Cardiac fibroblast (primary cell): ENCODE measurements at places on chromosomes 1 and 21.

DNA sequence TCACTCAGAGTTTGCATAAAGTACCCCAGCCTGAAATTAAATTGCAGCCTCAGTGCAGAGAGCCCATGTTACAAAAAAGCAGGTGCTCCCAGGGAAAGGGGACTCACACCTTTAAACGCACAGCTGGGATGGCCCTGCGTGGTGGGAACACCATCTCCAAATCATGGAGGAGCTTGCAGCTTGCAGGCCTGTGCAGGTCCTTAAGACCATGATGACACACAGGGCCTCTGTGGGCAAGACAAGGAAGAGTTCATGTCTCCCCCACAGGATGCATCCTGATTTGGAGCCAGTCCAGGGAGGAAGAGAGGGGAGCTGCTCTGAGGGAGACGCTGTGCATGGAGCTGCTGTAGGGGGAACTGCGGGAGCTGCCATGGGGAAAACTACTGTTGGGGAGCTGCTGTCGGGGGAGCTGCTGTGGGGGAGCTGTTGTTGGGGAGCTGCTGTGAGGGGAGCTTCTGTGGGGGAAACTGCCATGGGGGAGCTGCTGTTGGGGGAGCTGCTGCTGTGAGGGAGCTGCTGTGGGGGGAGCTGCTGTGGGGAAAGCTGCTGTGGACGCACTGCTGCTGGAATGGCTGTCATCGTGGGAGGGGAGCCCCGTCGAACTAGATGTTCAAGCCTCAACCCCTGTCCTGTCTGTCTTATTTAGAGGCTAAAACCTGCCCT, 113.9 kb downstream of the MATN1 start:
- DNase-seq: no peak

DNA sequence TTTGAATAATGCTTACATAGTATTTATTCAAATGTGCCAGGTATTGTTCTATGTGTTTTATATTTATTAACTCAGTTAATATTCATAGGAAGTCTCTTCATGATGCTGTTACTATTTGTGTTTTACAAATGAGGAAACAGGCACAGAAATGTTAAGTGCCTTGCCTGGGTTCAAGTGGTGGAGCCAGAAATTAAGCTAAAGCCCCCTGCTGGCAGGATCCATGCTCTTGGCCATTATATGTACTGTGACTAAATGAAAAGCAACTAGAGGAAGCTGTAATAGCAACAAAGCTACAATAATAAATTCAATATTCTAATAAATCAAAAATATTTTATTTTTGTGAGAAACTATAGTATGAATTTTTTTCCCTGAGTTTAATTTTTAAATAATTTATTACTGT, 30.0 kb downstream of the IARS2 start:
- no peak for DNase-seq

- DNase-seq: no peak
These were observed 175.9 kb upstream of the NR5A2 start for GRCh38 chr1:199851439-199852140.

- DNase-seq: no peak
These were observed 119.7 kb downstream of the ZNF281 start for GRCh38 chr1:200290010-200290685.

- DNase-seq: no peak
These were observed 34.1 kb downstream of the NIBAN1 start for GRCh38 chr1:184940226-184940625.

DNA sequence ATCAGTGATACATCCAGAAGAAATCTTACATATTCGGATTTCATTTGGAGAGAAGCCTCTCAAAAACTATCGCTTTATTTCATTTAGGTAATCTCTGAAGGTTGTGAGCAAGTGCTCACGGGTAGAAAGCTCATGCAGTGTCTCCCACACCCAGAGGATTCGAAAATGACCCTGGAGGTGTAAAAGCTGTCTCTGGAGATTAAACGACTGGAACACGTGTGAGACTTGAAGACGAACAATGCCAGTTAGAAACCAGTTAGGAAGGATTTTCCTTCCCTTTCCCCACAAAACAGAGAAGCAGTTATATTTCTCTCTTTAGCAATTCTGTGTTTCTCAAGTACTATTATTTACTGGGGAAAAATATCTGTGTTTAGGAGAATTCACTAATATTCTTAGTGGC, 92.5 kb upstream of the CD55 start:
- DNase-seq: no peak

DNA sequence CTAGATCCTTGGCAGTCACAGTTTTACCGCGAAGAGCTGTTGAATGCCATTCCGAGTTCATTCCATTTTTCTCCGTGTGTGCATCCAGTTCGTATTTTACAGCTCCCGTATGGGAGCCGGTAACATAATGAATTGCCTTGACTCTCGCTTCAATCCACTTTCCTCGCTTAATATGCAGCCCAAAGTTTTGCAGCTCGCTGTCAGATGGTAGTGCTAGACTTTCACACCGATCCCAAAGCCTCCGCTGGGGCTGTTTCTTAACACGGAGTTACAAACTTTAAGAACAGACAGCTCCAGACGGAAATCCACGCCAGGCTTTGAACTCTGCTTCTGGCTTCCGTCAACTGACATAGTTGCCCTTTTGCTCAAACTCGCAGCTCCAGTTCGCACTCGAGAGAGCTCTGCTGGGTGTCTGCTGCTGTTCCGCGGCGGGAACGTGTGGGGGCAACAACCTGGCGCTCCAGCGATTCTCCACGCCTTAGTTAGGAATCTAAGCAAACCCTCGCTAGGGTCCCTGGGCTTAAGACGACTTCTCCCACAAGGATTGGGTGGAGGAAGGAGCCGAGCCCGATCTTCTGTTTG, 3.5 kb upstream of the ARID1A start:
- DNase-seq: peak; percentile 95

- DNase-seq: no peak
These were observed 110.8 kb downstream of the RABGAP1L start for GRCh38 chr1:174269989-174270651.

- no peak for DNase-seq
These were observed 34.4 kb upstream of the RNF19B start for GRCh38 chr1:32998997-32999396.

GRCh38 chr1:196034080-196034706, 574.0 kb downstream of the KCNT2 start:
- no peak for DNase-seq

- no peak for DNase-seq
These were observed 27.7 kb downstream of the PKP1 start for GRCh38 chr1:201310986-201311355.

- no peak for DNase-seq
These were observed 5.0 kb downstream of the CLEC20A start for GRCh38 chr1:178491721-178492120.

GRCh38 chr1:244349581-244350001, 102.1 kb downstream of the ADSS2 start:
- peak; percentile 44 for DNase-seq

DNA sequence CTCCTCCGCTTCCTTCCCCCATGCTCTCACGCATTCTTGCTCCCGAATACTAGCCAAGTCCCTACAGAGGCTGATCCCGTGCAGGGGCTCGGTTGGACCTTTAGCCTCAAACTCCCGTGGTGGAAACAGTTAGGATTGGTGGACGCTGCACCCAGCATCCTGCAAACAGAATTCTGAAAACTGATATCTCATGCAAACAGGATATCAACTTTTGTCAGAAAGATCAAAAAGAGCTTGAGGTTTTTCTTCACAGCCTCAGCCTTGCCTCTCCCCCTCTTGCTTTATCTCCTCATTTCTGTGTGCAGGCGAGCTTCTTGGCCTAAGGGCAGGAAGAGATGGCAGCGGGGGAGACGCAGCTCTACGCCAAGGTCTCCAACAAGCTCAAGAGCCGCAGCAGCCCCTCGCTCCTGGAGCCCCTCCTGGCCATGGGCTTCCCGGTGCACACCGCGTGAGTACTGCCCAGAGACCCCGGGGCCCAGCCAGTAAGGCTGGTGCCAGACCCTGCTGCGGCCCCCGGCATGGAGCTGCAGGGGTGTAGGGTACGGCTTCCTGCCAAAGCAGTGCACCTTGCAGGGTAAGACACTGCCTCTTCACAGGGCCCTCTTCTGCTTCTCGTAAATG, at the start of gene UBASH3A:
Gene UBASH3A (plus strand): TSS at position 292 of the 621 bp plus-strand sequence. CDS start 44 bp downstream, at position 336.
- no peak for DNase-seq

GRCh38 chr1:213983493-213984386, 4.0 kb upstream of the PROX1 start:
- no peak for DNase-seq

DNA sequence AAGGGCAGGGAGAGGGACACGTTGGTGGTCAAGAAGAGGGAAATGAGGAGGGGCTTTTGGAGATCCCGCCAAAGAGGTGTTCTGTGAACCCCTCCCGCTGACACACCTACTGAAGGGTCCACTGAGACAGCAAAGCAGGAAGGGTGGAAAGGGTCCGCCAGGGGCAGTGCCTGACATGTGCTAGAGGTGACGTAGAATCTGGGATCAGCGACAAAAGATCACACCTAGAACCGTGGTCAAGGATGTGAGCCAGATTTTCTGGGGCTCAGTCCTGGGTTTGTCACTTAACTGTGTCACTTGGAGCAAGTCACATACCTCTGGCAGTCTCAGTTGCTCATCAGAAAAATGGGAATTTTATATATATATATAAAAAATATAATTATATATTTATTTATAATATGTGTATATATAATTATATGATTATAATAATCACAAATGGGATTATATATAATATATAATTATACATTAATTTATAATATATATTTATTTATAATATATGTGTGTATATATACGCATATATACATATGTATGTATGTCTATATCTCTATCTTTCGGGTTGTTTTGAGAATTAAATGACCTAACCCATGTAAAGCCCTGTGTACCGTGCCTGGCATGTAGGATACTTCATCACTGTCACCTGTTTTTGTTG, 35.0 kb upstream of the ATP5PO start:
- no peak for DNase-seq

DNA sequence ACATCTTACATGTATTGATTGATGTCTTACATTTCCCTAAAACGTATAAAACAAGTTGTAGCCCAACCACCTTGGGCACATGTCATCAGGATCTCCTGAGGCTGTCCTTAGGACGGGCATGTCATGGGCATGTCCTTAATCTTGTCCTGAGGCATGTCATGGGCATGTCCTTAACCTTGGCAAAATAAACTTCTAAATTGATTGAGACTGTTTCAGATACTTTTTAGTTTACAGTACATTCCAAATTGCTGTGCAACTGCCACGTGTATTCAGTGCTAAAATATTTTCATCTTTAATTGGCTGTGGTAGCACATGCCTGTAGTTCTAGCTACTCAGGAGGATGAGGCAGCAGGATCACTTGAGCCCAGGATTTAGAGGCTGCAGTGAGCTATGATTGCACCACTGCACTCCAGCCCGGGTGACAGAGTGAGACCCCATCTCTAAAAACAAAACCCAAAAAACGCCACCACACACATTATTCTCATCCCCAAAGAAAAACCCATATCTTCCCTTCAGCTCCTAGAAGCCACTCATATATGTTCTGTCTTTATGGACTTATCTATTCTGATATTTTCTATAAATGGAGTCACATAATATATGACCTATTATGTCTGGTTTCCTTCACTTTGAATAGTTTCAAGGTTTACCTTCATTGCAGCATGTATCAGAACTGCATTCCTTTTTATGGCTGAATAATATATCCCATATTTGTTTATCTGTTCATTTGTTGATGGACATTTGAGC, 96.0 kb upstream of the BTG3 start:
- no peak for DNase-seq

- DNase-seq: no peak
These were observed 15.3 kb upstream of the PYHIN1 start for GRCh38 chr1:158916085-158916484.

- DNase-seq: peak; percentile 66
These were observed 927 bp downstream of the WNT9A start for GRCh38 chr1:227946624-227947385.

- no peak for DNase-seq
These were observed 220.5 kb downstream of the TRABD2B start for GRCh38 chr1:47776667-47777131.

GRCh38 chr1:64511044-64511443, 41.1 kb downstream of the CACHD1 start:
- no peak for DNase-seq

DNA sequence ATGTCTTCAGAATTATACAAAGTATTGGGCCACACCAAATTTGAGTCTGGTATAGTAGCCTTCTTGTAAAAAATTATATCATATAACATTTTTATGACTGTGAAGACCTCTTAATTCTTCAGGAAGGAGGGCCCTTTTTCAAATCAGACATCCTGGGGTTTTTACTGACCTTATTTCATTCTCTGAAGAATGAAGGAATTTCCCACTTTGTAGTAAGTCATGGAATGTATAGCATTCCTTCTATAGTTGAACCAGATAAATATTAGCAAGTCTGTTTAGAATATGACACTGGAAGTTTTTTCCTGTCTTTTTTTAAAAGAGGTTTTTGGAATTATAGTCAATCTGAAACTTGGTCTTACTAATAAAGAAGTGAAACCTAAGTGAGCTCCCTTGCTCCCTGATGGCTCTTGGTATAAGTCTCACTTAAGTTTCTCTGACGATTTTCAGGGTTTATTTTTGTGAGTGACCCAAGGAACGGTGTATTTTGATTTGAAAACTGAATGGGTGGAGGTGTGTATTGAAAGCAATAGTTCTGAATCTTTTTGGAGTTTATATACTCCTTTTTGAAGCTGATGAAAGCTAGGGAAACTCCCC, 23.7 kb downstream of the SNX27 start:
- DNase-seq: no peak

DNA sequence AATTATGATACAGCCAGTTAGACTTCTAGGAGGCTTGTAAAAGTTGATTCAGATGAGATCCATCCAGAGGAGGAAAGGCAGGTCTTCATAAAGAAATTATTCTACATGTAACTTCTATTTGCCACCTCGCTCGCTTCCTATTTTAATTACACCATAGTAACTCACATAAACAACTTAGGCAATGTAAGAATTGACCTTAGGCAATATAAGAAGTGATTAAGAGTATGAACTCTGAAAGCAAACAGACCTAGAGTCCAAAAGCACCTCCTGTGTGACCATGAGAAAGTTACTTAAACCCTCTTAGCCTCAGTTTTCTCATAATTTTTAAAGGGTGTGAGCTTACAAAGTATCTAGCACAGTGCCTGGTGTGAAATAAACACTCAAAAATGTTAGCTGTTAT, 192.7 kb upstream of the NFIA start:
- no peak for DNase-seq

- DNase-seq: no peak
These were observed 44.6 kb downstream of the UBE2U start for GRCh38 chr1:64248065-64248464.

- peak; percentile 26 for DNase-seq
These were observed 2.1 kb downstream of the KLHL21 start for GRCh38 chr1:6600410-6601048.

DNA sequence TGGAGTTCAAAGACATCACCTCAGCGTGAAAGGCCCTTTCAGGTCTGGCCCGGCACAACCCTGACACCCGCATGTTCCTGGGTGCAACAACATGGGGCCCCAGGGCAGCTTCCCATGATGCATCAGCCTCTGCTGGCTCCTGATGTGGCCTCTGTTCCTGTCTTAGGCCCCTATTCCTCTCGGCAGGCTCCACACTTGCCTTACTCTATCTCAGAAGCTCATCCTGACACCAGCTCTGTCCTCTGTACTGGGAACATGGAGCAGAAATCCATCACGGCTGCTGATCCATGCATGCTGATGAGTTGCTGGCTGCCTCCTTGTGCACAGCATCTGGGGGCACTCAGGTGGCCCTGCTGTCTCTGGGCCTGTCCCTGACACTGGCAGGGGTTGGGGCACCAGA, 74.6 kb downstream of the ADARB1 start:
- no peak for DNase-seq
